Stimulated activated CD8-positive, alpha-beta memory T cell treated with anti-CD3 and anti-CD28 coated beads, Interleukin-7, amount 100 ng/mL, for 1 hour (primary cell): ENCODE measurements at places on chromosomes 5 and 9.

GRCh38 chr5:11514705-11515432 lies 389.4 kb downstream of the CTNND2 start:
- DNase-seq = no peak

DNA sequence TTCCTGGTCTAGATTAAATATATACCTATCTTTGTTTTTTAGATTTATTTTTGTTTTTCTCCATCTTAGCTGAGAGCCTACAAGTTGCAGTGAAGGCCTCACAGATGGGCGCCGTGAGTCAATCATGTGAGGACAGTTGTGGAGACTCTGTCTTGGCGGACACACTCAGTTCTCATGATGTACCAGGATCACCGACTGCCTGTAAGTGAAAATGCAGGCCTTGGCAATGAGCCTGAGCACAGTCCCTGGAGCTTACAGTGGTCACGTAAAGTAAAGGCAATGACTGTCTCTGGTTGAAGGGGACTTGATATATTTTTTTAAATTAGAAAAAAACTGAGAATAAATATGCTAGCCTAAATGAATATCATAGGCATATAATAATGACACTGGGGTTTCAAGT lies 271.9 kb downstream of the ARHGEF28 start:
- DNase-seq = no peak

DNA sequence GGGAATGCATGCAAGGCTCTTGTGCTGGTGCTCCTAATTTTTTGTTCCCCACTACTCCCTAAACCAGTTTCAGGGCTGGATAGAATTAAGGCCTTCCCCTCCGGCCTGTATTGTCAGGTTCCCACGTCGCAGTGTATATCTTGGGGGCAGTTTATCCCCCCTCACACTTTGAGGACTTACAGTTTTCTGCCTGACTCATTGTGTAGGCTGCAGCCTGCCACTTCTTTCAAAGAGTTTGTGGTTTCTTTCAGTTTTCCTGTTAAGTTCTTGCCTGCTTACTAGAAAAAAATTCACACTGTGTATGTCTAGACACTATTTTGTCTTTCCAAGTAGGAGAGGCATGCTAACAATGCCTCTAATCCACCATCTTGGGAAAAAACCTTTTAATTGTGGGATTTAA lies 28.4 kb upstream of the BTNL3 start:
- no peak for DNase-seq

DNA sequence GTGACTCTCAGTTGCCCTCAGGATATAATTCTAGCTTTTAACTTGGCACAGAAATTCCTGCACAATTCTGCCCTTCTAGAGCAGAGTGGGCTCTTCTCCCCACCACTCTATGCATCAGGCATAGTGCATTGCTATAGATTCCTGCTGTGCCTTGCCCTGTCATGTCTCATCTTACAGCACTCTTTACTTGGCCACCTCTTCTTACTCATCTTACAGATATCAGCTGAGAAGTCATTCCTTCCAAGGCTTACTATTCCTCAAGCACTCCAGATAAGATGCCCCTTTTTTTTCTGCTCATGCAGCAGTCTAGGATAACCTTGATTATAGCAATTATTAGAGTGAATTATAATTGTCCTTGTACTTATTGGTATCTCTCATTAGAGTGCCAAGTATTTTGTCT lies 5.6 kb downstream of the FAM221B start:
- no peak for DNase-seq

- DNase-seq = no peak
Observed at GRCh38 chr9:124884376-124884775, 22.4 kb downstream of the ARPC5L start.
